ENCODE measurements at places on chromosomes 16 and 17. TPM values are rescaled to one million over a fixed set of nuclear protein-coding genes. Genes with fewer than 3 reads are reported as not detected.

- no peaks in the 10 kb centered on the region for H3K27me3 ChIP-seq
- H3K4me3 ChIP-seq = no peak overlapping the region
- no peak overlapping the region for H3K27ac ChIP-seq
- no peaks in the 10 kb centered on the region for H3K36me3 ChIP-seq
- peaks cover 54% of the 10 kb centered on the region for H3K4me1 ChIP-seq
Measured at GRCh38 chr17:28573966-28574480, 2.7 kb downstream of the ALDOC start.

Gene PRDM7
- not detected for total RNA-seq

- peak overlapping the region; percentile 95 for H3K27ac ChIP-seq
- H3K4me3 ChIP-seq = peak overlapping the region; percentile 94
- peak; percentile 87 for DNase-seq
- peaks cover 77% of the 10 kb centered on the region for H3K4me1 ChIP-seq
- no peaks in the 10 kb centered on the region for H3K27me3 ChIP-seq
- H3K36me3 ChIP-seq = no peaks in the 10 kb centered on the region
Measured at GRCh38 chr16:20901436-20902112, 1.0 kb downstream of the LYRM1 start.

DNA sequence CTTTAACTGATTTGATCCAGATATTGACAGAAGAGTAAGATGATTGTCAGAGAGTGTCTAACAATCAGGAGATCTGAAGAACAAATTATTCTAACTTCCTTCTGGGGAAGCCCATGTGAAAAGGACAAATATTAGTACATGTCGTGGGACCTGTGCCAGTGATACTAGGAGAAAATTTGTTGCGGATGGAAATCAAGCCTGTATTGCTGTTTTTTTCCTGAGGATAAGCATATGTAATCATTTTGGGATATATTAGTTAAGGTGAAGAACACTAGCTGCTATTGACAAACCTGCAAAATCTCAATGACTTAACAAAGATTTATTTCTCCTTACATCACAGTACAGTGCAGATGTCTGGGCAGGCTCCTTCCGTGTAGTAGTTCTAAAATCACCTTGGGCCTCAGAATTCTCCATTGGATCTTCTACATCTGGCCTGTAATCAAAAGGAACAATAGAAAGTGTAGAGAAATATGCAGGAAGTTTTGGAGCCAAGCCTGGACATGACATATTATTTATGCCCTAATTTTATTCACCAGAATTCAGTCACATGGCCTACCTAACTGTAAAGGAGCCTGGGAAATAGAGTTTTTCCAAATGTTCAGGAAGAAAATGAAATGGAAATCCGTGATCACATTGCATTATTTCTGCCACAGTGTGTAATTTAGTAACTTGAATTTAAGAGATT lies 58.3 kb downstream of the CYB561 start:
- H3K36me3 ChIP-seq = peaks cover 22% of the 10 kb centered on the region
- H3K27me3 ChIP-seq = no peaks in the 10 kb centered on the region
- no peak overlapping the region for H3K4me3 ChIP-seq
- no peaks in the 10 kb centered on the region for H3K4me1 ChIP-seq
- H3K27ac ChIP-seq = no peak overlapping the region

DNA sequence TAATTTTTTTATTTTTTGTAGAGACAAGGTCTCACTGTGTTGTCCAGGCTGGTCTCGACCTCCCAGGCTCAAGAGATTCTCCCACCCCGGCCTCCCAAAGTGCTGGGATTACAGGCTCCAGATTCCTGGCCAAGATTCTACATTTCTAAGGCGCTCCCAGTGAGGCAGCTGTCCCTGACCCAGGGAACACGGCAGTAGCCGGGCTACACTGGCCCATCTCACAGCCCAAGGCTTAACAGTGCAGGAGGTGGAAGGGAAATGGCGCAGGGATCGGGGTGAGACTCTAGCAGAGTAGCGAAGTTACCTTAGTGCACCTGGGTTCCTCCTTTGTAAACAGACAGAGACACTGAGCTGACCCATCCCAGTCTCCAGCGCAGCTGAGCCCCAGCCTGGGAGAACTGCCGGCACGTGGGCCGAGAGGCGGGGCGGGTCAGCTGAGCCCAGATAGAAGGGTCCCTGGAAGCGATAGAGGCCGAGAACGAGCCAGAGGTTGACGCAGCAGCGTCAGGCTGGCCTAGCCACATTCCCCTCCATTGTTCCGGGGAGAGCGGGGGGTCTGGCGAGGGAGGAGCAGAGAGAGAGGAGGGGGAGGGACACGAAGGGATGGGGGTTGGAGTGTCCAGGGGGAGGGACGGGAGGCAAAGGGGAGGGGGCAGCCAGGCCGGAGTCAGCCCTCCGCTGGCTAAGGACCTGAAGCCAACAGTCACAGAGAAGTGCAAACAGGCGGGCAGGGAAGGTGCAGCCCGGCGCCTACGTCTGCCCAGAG lies 2.5 kb downstream of the CARHSP1 start:
- H3K36me3 ChIP-seq = no peaks in the 10 kb centered on the region
- H3K27ac ChIP-seq = peak overlapping the region; percentile 92
- H3K4me1 ChIP-seq = peaks cover 60% of the 10 kb centered on the region
- no peak for DNase-seq
- no peaks in the 10 kb centered on the region for H3K27me3 ChIP-seq

DNA sequence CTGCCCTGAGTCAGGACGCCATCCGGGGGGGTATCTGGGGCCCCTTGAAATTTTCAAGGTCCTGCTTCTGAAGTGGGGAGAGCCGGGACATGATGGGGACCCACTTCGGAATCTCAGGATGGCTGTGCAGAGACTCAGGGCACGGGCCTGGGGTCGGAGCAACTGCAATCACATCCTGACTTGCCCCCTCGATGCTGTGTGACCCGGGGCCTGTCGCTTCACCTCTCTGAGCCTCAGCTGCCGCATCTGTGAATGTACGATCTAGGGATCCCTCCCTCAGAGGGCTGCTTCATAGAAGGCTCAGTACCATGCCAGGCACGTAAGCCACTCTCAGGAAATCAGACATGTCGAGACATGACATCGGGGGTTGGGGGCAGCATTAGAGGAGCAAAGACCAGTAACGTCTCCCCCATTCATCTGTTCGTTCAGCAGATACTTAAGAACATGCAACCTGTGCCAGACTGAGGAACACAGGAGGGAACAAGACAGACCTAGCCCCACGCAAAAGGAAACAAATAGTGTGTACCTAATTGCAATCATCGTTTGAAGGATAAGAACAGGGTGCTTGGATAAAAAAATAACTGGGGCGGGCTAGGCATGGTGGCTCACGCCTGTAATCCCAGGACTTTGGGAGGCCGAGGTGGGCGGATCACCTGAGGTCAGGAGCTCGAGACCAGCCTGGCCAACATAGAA lies 229.6 kb downstream of the PARN start:
- no peaks in the 10 kb centered on the region for H3K36me3 ChIP-seq
- peaks cover 13% of the 10 kb centered on the region for H3K4me1 ChIP-seq
- H3K27me3 ChIP-seq = no peaks in the 10 kb centered on the region
- DNase-seq = no peak
- no peak overlapping the region for H3K4me3 ChIP-seq

Gene TBCD
- total RNA-seq = 84.5 TPM

Gene ZFPM1
- 7.0 TPM for total RNA-seq

- no peak overlapping the region for H3K27ac ChIP-seq
- no peaks in the 10 kb centered on the region for H3K4me1 ChIP-seq
- no peaks in the 10 kb centered on the region for H3K36me3 ChIP-seq
- no peak overlapping the region for H3K4me3 ChIP-seq
- no peak for DNase-seq
Measured at GRCh38 chr16:21001262-21001661, 100.7 kb downstream of the LYRM1 start.

Gene KIF2B
- not detected for total RNA-seq

DNA sequence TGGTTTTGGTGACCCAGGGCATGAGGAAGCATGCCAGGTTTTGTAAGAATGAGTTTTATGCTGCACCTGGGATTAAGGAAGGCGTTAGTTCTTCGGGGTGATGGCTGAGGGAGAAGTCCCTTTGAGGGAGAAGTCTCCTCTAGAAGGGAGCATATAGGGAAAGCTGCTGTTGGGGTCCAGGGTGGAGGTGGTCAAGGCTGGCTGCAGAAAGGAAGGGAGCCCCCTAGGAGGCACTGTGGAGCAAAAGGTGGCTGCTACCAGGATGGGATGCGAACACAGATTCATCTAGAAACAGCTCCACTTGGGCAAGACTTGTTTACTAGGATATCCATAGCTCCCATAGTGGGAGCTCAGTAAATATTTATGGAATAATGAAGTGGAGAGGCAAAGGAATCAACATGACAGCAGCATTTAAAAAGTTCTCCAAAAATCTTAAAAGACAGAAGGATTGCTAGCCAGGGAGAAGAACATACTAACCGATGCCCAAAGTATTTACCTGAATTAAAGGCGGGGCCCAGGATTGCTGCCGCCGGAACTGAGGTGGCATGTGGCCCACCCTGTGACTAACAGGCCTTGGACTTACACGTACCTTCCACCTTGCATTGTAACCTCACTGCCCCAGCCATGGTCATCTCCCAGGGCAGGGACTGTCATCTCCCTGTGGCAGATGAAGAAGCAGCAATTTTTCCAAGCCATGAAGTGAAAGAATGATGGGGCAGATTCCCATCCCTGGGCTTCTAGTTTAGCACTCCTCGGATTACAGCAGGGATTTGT lies 7.1 kb upstream of the LPCAT2 start:
- no peak overlapping the region for H3K27ac ChIP-seq
- no peaks in the 10 kb centered on the region for H3K27me3 ChIP-seq
- H3K36me3 ChIP-seq = peaks cover 3% of the 10 kb centered on the region

Data from spleen (tissue), 13 donors.